ENCODE measurements at places on chromosomes 7 and 10.

DNA sequence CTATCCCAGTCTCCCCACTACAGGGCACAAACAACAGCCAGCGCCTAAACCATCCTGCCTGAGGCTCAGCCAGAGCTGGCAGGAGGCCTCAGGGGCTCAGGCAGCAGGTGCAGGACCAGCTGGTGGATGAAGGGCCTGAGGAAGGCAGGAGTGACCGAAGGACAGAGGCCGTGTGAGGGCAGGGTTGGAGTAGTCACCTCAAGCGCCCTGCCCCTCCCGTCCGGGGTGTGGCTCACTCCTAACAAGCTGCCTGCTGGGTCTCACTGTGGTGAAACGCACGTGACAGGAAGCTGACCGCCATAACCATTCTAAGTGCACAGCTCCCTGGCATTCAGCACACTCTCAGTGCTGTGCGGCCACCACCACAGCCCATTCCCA lies 281.1 kb downstream of the ELFN1 start:
- no peak for DNase-seq

DNA sequence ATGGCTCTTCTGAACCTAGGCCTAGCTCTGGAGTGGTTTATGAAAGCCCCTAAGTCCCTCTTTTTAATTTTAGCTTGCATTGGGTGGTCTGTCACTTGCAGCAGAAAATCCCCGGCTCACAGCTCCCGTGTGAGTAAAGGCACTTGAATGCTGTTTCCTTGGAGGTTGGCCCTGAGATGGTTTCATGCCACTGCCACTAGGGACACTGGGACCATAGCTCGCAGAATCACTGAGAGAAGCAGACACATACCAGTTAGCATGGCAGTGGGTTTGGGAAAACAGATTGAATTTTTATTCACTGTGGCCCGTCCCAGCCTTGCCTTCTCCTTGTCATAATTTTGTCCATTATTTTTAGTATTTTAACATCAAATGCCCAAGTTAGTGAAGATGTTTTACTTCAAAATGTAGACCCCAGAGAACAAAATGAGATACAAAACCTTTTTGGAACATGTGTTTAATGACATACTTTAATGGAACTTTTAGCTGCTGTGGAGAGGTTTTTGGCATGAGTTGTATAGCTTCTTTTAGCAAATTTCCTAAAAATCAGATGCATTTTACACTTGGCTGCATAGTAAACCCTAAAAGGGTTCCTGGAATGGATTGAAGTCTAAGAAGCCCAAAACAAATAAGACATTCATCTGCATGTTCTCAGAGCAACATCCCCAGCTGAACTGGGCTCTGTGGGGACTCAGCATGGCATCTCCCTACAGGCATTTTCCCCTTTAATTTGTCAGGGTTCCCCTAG lies 259.7 kb upstream of the PITRM1 start:
- DNase-seq, result no peak

- no peak for DNase-seq
Measured at GRCh38 chr7:921581-922333, 32.7 kb downstream of the ADAP1 start.

DNA sequence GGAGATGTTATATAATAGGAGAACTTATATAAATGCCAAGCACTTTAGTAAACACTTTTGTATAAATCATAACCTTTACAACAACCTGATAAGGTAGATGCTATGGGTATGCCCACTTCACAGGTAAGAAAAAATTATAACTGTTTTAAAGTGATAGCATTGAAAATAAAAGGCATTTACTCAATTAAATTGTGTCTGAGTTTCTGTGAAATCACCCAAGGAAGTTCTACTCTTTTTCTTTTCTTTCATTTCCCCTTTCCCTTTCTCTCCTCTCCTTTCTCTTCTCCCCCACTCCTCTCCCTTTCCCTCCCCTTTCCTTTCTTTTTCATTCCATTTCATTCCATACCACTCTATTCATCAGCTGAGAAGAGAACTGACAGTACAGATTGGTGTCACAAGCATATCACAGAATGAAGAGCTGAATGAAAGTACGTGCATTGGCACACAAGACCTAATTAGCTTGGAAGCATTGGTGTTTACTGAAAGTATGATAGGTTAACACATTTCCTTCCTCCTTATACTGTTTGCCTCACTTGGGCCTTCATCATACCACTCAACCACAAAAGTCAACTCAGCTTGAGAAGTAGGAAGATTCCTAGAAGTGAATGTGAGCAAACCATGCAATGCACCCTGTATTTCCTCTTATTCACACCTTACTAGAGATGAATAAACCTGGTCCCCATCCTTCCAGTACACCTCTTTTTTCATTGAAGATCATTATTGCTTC lies 117.9 kb upstream of the AGR3 start:
- no peak for DNase-seq

All from stimulated activated CD4-positive, alpha-beta T cell treated with anti-CD3 and anti-CD28 coated beads, Interleukin-1b, Interleukin-23, amount 100 ng/mL, for 1 hour (primary cell).